Fibroblast of skin of right biceps (primary cell): ENCODE measurements at places on chromosomes 4 and X.
A peak's percentile ranks its signal among the peaks of the same experiment; 100 is the strongest.

DNA sequence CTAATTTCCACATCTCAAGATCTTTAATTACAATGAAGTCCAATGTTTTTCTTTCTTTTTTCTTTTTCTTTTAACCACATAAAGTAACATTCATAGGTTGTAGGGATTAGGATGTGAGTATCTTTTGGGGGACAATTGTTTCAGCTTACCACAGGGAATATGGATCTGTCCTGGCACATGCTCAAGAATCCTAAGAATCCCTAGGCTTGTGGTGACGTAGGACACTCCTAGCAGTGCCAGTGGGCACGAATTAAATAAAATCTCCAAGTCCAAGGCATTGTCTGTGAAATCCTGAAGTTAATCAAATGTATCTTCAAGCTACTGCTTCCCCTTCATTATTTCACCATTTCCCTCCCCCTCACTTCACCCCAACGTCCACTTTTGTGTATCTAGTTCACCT lies 2.6 kb upstream of the LAS1L start:
- DNase-seq = peak; percentile 6

DNA sequence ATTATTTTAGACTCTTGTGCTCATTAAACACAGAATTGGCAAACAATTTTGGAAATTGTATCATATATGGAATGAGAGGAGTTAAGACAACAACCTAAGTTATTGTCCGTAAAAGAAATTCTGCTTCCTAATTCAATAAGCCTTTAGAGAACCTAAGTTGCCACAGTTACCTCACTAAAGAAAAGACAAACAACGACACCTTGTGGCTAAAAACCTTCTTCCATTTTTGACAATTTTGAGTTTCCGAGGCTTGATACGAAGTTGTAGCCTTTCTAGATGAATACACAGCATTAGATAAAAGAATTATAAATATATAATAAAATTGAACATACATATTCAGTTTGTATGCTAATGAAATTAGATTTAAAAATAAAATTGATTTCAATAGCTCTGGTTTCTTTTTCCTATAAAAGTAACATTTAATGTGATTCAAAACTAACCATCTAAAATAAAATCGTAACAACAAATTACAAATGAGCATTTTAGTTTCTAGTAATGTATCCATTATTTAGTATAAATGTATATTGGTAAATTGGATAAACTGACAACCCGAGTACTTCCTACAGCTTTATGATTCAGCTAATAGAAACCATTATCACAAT lies 275.1 kb downstream of the GPM6A start:
- DNase-seq = peak; percentile 72

DNA sequence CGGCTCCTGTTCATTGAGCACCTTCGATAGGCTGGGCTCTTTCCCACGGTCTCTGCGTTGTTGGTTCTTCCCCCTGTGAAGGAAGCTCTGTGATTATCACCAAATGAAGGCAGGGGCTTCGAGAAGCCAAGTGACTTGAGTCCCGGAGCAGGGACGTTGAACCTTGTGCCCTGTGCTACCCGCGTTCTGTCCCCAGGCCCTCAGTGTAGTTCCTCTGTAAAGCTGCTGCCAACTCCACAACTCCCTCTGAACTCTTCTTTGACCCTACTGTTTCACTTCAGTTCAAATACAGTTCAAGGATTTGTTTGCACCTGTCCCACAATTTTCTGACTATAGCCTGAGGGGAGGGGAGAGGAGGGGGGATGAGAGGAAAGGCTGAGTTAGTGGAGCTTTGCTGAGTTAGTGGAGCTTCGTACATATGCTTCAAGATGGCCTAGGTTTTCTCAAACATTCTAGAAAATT lies 635 bp upstream of the PHF8 start:
- DNase-seq = no peak

DNA sequence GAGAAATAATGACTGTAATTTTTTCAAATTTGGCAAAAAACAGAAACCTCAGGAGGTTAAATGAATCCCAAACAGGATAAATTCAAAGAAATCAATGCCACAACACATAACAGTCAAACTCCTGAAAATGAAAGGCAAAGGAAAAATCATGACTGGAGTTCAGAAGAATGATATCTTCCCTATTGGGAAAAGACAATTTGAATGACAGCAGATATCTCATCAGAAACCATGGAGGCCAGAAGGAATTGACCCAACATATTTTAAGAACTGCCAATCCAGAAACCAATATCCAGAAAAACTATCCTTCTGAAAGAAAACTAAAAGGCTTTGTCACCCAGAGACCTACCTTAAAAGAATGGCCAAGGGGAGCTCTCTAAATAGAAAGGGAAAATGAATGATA lies 40.1 kb upstream of the MAMLD1 start:
- DNase-seq = no peak

DNA sequence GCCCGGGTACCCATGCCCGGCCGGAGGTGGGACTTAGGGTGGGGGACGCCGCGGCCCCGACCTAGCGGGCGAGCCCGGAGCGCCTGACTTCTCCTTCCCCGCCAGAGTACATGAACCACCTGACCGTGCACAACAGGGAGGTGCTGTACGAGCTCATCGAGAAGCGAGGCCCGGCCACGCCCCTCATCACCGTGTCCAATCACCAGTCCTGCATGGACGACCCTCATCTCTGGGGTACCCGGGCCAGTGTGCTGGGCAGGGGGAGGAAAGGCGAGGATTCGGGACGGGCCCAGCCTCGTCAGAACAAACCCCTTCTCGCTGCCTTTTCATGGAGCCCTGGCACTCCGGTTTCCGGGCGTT lies 622 bp downstream of the TAFAZZIN start:
- no peak for DNase-seq

DNA sequence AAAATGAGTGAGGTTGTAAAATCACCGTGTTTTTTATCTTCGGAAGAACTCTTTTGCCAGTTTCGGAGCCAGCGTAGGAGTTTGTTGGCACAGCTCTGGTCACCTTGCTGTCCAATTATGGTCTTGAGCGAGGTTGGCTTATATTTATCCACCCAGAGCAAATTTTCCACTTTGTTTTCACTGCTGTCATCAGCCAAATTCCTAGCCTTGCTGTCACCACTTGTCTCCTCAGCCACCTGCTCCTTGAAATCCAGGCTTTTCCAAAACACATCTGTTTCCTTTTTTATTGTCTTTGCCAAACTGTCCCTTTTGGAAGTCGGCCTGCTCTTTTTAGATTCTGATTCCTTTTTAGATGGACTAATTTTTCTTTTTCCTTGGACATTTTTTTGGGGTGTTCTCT lies 57.6 kb downstream of the RFC1 start:
- DNase-seq = no peak

DNA sequence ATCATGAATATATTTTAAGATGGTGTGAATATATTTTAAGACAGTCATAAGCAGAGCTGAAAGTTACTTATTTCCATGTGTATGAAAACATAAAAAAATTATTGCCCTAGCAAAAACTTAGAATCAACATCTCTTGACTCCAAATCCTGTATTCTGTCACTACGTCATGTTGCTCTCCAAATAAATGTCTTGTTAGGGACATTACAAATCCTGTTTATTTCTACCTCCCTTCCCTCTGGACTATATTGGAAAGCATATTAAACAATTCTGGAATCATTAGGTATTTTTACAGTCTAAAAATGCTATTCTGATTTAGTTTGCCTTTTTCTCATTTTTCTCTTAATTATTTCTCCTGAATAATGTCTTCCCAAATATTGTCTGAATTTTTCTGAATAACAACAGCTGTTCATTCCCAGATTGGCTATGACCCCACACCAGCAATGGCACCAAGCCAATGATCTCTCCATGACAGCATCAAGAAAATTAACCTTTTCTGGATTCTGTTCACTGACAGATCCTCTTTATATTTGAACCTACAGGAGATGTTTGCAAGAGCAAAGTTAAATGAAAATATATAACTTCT lies 523.1 kb downstream of the IQCM start:
- no peak for DNase-seq

GRCh38 chr4:119746951-119747350 lies 118.3 kb upstream of the PDE5A start:
- DNase-seq = peak; percentile 72

GRCh38 chr4:26762650-26763049 lies 98.0 kb upstream of the STIM2 start:
- no peak for DNase-seq

- peak; percentile 76 for DNase-seq
These were observed 179.8 kb downstream of the SPCS3 start for GRCh38 chr4:176499518-176499917.

GRCh38 chr4:83285055-83285407 lies 433 bp upstream of the COQ2 start:
- peak; percentile 61 for DNase-seq

- no peak for DNase-seq
These were observed 539.6 kb upstream of the PRKX start for GRCh38 chrX:4253092-4253491.

DNA sequence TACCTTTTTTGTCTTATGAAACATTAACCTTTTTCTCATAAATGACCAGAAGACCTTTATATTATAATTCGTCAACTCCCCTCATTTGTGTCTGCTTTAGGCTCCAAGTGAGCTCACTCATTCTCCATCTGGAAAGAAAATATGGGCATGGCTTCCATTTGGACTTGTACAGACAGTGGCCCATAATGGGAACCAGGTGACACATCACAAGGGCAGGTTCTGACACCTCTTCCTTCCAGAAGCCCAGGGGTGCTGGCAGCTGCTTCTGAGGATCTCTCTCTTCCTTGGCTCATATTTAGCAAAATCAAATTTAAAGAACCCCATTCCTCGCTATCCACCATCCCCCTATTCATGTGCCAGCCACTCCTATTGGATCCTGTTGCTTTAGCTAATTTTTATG lies 69.6 kb downstream of the CD38 start:
- DNase-seq = no peak

- no peak for DNase-seq
These were observed 168.9 kb downstream of the AMELX start for GRCh38 chrX:11462136-11462535.

DNA sequence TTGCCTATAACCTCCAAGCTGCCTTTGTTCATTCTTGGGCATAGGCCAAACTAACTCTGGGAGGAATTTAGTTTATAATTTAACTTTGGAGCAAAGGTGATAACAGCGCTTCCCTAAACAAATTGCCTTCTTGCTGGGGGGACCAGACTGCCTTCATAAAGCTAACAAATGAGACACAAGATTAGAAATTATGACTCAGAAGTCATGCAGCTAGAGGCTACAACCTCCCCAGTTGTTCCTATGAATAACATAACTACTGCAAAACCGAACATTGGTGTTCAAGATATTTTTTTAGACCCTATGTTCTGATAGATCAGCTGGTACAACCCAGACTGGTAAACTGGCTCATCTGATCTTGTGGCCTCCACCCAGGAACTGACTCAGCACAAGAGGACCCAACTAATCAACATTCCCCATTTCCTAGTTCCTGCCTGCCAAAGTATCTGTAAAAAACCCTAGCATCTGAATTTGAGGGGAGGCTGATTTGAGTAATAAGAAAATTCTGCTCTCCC lies 22.0 kb upstream of the TMPRSS11B start:
- DNase-seq = peak; percentile 59

- DNase-seq = no peak
These were observed 21.1 kb upstream of the MAP7D3 start for GRCh38 chrX:136272325-136272724.

- no peak for DNase-seq
These were observed 74.0 kb upstream of the TBL1X start for GRCh38 chrX:9390693-9391368.

DNA sequence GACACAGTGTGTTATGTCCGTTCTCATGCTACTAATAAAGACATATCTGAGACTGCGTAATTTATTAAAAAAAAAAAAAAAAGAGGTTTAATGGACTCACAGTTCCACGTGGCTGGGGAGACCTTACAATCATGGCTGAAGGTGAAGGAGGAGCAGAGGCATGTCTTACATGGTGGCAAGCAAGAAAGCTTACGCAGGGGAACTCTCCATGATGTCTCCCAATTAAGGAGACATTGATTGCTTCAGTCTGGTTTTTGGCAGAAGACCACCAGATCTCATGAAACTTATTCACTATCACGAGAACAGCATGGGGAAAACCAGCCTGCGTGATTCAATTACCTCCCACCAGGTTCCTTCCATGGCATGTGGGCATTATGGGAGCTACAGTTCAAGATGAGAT lies 221.8 kb downstream of the ASMT start:
- no peak for DNase-seq

DNA sequence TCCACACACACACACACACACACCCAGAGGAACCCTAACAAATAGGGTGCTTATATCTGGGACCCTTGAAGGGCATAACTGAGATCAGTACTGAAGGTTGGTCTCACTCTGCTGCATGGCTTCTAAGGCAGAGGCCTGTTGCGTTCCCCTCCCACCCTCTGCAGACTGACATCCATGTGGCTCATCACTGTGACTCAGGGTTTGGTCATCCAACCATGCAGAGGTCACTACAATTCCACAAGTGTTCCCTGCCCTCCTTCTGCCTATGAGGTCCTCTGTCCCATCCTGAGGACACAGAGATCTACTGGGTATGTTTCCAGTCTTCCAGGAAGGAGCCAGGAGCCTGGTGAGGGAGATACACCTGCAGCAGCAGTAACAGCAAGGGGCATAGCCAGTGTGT lies 55.8 kb downstream of the XAGE2 start:
- peak; percentile 69 for DNase-seq

DNA sequence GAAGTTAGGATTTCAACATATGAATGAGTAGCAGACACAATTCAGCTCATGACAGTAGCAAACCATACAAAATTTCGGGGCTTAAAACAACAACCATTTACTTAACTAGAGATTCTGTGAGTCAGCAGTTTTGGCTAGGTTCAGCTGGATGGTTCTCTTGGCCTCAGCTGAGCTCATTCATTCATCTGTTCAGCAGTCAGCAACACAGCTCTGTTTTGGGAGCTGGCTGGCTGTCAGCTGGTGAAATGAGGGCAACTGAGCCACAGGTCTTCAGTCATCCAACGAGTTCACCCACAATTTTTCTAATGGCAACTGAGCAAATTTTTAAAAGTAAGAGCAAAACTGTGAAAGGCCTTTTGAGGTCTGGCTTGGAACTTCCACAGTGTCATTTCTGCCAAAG lies 2005.1 kb upstream of the AGA start:
- DNase-seq = peak; percentile 2

GRCh38 chr4:153212736-153213135 lies 8.5 kb downstream of the TRIM2 start:
- DNase-seq = peak; percentile 43

- no peak for DNase-seq
These were observed 9.8 kb downstream of the HNRNPD start for GRCh38 chr4:82363896-82364487.

DNA sequence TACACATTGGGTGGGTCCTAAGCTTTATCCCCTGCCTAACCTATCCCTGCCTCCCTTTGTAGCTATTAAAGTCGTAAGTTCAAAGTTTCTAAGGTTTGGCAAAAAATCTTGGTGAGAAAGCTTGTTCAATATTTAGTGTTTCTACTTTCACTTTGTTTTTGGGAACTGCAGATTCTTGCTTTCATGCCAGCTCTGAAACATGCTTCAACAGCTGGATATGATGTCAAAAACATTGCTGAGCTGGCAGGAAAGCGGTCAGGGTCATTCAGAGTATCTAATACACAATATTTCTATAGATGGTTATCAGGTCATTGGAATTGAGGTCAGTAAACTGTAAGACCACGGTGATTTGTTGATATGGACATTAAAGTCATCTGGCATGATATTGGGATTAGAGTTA lies 19.7 kb downstream of the CENPI start:
- no peak for DNase-seq
